ENCODE measurements at places on chromosomes 7 and 10. TPM values are rescaled to one million over a fixed set of nuclear protein-coding genes. Genes with fewer than 3 reads are reported as not detected.
A peak's percentile ranks its signal among the peaks of the same experiment; 100 is the strongest.

DNA sequence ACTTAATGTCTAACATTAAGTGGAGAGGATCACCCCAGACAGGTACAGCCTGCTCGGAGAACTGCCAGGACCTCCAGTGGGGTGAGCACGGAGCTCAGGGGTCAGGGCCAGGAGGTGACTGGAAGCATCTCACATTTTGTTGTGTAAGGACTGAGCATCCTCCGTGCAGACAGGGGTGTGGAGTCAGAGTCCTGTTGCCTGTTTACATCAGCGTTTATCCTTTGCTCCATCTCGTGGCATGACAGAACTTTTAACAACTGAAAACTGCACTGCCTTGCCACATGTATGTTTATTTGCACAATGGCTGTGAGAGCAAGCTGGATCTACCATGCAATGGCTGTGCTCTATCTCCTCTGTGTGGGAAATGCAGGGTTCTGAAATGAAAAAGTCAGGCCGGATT lies 175.4 kb upstream of the AKR1E2 start:
- H3K27ac ChIP-seq: no peak overlapping the region
- no peak for DNase-seq
- H3K36me3 ChIP-seq: peaks cover 4% of the 10 kb centered on the region
- no peak overlapping the region for H3K4me3 ChIP-seq

The PPRC1 gene
- total RNA-seq: 57.9 TPM

The BLNK gene
- total RNA-seq: not detected

The TRDMT1 gene
- 9.2 TPM for total RNA-seq

GRCh38 chr7:156792611-156793010 lies 100.4 kb downstream of the LMBR1 start:
- H3K27ac ChIP-seq: no peak overlapping the region
- no peak for DNase-seq
- peaks cover 6% of the 10 kb centered on the region for H3K36me3 ChIP-seq
- H3K4me1 ChIP-seq: no peaks in the 10 kb centered on the region

DNA sequence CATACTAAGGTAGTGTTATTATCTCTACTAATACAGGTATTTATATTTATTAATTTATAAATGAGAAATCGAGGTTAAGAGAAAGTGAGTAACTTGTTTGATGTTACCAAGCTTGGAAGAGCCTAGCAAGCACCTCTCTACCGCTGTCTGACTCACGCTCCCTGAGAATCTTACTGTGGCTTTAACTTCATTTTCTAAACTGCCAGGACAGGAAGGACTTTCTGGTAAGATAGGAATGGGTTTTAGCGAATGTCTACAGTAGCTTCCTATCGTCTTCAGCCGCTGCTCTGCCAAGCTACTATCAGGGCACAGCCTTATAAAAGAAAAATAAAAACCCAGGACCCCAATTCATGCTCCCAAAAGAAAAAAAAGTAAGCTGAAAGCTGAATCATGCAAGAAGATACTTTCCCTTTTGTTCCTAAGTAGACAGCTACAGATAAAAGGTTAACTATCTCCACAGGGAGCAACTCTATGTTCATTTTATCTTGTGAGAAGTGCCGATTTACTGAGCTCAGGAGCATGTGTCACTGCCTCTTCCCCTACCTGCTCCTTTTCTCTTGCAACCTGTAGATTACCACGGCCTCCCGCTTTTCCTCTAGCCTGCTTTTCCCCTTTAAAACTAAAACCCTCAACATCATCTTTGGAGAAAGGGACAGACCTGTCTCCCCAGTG lies 60.2 kb downstream of the THNSL1 start:
- no peaks in the 10 kb centered on the region for H3K36me3 ChIP-seq
- H3K4me1 ChIP-seq: peaks cover 9% of the 10 kb centered on the region
- H3K27ac ChIP-seq: no peak overlapping the region

- no peaks in the 10 kb centered on the region for H3K27me3 ChIP-seq
- H3K27ac ChIP-seq: peak overlapping the region; percentile 58
- DNase-seq: peak; percentile 75
- H3K4me1 ChIP-seq: peaks cover 46% of the 10 kb centered on the region
These were observed 84.0 kb downstream of the GSAP start for GRCh38 chr7:77331938-77332695.

DNA sequence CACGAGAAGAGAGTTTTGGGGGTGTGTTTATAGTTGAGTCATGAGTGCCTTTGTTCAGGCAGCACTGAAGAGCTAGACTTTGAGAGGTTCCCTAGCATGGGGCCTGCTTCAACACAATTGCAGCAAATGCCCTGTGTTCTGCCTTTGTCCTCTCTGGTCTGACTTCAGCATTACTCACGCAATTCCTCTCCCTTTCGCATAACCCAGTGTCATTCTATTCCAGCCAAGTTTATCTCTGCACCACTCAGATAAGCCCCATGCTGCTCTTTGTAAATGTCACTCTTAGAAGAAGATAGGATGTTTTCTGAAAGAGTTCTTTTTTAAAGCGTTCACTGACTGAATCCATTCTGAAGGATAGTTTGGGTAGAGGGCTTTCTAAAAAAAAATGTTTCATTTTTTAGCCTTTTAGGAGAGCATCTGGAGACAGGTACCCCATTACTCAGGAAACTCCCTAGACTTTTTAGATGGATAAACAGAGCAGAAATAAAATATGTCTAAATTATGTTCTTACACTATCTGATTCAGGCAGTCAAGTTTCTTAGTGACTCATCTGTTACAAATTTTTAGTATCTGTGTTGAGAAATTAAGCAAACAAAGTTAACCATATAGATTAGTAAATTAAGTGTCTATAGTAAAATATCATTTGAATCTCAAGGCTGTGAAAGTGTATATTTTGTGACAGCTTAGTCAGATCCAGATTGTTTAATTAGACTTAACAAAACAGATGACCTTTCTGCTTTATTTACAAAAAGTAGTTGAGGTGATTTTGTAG lies 318.5 kb downstream of the GPR158 start:
- no peak for DNase-seq
- no peak overlapping the region for H3K4me3 ChIP-seq
- H3K4me1 ChIP-seq: no peaks in the 10 kb centered on the region
- H3K36me3 ChIP-seq: no peaks in the 10 kb centered on the region
- H3K27me3 ChIP-seq: no peaks in the 10 kb centered on the region

All from activated CD8-positive, alpha-beta memory T cell treated with anti-CD3 and anti-CD28 coated beads, Interleukin-2, amount 10 ng/mL, durations not matched to agents 7 days and 5 days (primary cell).